ENCODE measurements at places on chromosomes 12 and 14. TPM values are rescaled to one million over a fixed set of nuclear protein-coding genes. Genes with fewer than 3 reads are reported as not detected.

DNA sequence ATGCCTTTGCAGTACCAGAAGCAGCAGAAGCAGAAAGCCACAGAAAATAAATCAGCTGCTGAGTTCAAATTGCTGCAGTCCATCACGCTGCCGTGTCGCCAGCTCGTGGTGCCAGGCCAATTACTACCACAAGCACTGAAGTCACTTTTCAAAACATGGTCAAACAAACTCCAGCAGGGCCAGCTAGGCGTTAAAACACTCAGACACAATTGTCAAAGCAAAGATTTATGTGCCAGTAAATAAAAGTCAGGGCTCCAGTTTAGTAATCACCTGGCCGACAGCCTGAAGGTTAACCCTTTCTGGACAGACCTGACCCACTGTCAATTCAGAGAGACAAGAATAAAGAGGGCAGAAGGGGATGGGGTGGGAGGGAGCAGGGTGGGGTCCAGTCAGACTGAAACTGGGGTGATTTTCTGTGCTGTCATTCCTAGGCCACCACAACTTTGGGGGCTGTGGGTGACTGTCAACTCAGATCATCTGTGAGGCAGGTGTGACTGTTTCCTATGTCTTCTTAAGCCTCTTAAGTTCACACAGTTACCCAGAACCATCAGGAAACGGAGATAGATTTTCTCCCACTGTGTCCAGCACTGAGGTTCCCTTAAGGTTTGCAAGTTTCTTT lies 109.8 kb upstream of the FUT8 start:
- no peak for DNase-seq

DNA sequence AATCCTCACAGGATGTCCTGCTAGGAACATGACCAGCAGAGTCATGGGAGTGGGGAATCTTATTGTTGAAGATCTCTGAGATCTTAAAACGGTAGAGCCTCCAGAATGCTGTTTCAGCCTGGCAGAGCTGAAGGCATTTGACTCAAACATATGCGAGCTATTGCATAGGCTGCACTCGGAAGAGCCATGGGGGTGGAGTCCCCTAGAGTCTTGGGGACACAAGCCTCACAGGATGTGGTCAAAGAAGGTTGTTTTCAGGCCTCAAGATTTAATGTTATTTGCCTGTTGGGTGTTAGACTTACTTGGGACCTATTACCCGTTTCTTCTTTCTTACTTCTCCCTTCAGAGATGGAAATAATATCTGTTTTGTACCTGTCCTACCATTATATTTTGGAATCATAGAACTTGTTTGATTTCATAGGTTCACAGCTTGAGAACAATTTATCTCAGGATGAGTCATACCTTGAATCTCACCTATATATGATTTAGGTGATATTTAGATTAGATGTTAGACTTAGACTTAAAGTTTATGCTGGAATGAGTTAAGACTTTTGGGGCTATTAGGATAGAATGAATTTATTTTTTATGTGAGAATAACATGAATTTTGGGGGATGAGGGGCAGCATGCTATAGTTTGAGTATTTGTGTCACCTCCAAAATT lies 172.2 kb upstream of the ATP2B1 start:
- no peak for DNase-seq

DNA sequence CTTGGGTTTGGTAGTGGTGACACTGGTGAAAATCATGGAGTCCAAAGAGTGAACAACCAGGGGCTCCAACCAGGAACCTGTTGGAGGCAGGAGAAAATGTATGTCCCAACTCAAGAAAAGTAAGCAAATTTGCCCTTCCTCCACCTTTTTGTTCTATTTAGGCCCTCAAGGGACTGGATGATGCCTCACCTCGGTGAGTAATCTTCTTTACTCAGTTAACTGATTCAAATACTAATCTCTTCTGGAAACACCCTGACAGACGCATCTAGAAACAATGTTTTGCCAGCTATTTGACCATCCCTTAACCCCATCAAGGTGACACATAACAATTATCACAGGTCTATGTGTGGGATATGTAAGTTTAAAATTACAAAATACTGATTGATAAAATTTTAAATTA lies 272.4 kb upstream of the FOXG1 start:
- DNase-seq: no peak

GRCh38 chr12:59076622-59077021 lies 156.3 kb upstream of the LRIG3 start:
- DNase-seq: no peak

Gene TEX52
- polyA plus RNA-seq: 0.65 TPM

Gene ACRBP
- 4.2 TPM for polyA plus RNA-seq

GRCh38 chr12:54383041-54383609 lies 1.4 kb downstream of the ZNF385A start:
- no peak for DNase-seq

GRCh38 chr14:56241461-56241860 lies 123.2 kb downstream of the PELI2 start:
- no peak for DNase-seq

DNA sequence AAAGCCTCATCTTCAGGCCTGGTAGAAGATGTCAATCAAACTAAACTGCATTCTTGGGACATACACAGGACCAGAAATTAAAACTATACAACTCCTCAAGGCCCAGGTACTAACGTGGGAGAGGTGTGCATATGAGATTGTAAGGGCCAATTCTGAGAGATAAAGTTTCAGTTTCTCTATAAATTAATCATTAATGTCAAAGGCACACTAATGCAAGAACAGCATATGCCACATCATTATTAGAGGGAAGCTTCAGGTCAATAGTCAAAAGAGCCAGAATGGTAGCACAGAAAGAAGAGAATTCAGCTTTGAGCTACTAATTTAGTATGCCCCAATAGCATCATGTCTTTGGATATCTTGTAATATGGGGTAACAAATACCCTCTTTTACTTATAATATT lies 744.9 kb upstream of the MGAT4C start:
- DNase-seq: no peak

GRCh38 chr12:113416091-113416754 lies 6.0 kb upstream of the SDSL start:
- no peak for DNase-seq

DNA sequence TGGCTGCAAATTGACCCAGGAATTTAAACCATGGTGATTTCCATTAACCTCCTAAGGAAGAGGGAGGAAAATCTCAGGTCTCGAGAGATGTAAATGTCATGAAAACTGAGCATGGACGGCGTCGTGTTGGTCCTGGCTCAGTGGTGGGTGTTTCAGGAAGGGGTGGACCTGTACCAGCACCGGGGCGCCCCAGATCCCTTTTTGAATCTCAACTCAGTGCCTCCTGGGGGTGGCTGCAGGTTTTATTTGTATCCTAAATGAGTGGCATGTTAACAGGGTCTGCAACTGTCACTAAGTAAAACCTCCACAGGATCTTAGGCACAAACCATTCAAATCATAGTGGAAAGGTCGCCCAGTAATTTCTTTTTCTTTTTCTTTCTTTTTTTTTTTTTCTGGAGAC lies 101.3 kb downstream of the ASCL4 start:
- no peak for DNase-seq

DNA sequence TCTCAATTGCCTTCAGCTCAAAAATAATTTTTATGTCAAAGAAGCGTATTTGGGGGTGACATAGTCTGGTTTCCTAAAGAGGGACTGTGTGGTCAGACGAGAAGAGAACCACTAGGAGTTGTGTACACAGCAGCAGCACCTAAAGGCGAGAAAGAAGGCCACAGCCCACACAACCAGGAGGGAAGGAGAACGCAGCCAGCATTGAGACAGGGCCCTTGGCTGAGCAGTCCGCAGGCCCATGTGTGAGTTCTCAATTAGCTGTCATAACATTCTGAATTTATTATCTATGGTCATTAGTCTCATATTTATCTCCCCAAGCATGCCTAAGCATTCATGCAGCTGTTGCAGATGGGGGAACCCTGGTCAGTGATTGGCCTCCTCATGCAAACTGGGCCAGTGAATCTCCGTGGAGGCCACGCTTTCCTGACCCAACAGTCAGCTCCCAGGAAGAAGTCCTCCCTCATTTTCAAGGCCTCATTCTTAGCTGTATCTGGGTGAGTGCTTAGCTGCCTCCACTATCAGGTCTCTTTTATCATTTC lies 81.2 kb upstream of the ATF7IP start:
- no peak for DNase-seq

GRCh38 chr14:104099096-104100041 lies 13.9 kb downstream of the ASPG start:
- no peak for DNase-seq

Gene MAP3K9
- 3.8 TPM for polyA plus RNA-seq

DNA sequence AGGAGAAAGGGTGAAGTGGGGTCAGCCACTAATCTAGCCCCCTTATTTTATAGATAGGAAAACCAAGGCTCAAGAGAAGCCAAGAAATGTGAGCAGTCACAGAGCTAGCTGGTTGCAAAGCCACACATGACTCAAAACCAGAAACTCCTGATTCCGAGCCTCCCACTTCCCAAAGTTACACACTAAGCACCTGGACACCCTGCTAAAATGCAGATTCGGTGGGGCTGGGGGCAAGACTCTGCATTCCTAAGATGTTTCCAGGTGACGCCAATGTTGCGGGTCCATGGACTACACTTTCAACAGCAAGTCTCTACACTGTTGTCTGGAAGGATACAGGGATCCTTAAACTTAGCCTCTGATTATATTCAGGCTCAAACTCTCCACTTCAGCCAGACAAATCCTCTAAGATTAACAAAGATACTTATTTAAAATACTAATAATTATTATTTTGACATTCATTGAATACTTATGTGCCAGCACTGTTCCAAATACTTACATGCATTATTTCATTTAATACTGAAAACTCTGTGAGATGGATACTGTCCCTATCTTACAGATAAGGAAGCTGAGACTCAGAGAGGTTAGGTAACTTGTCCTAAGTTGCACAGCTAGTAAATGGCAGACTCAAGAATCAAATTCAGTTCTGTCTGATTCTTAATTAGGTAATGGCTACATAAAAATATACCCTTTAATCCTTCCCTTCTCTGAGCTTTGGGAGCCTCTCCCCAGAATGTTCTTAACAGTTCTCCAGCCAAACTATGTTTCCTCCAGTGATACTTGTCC lies 81.4 kb downstream of the CRACR2A start:
- no peak for DNase-seq

DNA sequence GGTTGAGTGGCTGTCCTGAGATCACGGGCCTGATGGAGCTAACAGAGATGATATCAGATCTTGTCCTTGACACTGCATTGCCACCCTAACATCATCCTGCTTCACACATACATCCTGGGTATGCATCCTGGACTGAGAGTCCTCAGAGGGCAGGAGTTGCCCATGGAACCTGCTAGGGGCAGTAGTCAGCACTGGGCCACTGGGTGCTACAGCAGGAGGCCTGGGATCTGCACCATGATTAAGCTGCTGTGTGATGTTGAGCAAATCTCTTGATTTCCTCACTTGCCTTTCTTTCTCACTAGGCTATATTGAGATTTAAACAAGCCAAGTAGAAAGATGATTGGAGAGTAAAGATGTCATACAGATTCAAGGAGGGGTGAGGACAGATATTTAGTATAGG lies 22.1 kb upstream of the EIF4B start:
- DNase-seq: no peak

GRCh38 chr12:117592588-117593305 lies 231.3 kb upstream of the NOS1 start:
- no peak for DNase-seq

- DNase-seq: no peak
Measured at GRCh38 chr12:52185400-52185967, 6.3 kb downstream of the KRT80 start.

DNA sequence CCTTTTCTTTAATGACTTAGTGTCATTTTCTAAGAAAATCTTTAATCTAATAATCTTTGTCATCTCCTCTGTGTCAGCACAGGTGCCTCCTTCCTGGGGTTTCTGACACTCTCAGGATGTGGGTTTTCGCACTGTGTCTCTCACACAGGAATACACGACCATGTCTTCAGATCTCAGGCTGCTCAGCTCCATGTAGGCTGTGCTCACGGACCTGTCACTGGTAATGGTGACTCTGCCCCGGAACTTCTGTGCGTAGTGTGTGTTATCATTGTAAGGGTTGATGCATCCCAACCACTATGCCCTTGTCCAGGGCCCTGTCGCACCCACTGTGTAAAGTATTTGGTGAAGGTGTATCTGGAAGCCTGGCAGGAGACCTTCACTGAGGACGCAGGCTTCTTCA lies 647.8 kb downstream of the TMEM121 start:
- DNase-seq: no peak

Gene SLC7A7
- 102 TPM for polyA plus RNA-seq

DNA sequence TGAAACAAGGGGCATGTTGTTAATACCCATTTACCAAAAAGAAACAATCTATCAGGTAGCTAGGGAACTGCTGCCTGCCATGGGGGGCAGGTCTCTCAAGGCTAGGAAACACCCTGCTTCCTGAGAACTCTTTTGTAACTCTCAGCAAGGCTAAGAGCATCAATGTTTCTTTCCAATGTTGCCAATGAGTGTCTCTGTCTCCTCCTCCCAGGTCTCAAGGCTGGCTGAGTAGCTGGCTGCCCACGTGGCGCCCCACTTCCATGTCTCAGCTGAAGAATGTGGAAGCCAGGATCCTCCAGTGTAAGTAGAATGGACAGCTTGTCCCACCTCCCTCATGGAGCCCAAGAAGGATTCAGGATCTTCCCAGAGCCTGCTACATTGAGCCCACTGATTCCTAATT lies 3.4 kb downstream of the ABHD4 start:
- DNase-seq: no peak

DNA sequence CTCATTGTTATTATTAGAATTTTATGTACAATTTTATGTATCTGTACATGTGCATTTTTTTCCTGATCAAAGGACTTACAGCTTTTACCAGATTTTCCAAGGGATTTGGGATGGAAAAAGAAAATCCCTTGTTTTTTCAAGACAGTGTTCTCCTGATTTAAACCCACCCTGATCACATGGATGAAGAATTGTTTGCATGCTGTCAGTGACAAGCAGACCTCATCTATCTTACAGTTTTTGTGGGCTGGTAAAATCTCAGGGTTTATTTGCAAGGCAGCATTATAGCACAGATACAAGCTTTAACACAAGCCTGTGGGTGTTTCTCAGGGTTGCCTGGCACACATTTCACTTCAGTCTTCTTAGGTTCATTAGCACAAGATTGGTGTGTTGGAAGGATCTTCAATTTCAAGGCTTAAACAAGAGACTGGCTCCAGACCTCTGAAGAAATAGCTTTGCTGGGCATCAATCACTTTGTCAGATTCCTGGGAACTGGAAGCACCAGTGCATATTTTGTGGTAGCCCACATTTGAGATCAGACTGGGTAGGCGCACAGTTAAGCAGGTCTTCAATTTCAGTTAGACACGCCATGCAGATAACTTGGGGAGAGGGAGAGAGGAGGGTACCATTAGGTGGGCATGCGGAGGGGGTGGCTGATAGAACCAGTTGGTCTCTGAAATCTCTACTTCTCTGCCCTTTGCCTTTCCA lies 118.0 kb downstream of the TBX5 start:
- DNase-seq: peak; percentile 12

Gene CCDC177
- not detected for polyA plus RNA-seq

Measured in right renal pelvis (tissue), 4 donors.